ENCODE measurements at places on chromosomes 3 and 15.

- DNase-seq, result no peak
Observed at GRCh38 chr3:68631850-68632545, 300.3 kb downstream of the TAFA4 start.

GRCh38 chr3:61117045-61117898 is 134.0 kb downstream of the FHIT start:
- no peak for DNase-seq

- no peak for DNase-seq
Observed at GRCh38 chr15:53829471-53829870, 70.0 kb upstream of the WDR72 start.

DNA sequence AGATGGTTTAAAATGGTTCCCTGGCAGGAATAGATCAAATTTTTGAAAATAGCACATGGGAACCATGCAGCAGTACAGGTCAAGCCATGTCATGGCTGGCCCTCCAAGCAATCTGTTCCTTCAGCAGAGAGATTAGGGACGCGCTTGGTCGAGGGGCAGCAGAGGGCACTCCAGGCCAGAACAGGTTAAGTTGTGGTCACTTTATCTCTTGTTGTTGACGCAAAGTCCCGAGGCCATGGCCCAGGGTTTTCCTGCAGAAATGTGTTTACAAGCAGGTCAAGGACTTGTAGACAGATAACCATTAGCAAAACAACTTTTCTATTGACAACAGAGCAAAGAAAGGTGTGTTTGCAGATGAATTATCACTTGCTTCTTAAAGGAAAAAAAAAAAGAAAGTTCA is 570.0 kb upstream of the NR2F2 start:
- no peak for DNase-seq

GRCh38 chr3:46423588-46423987 is 16.5 kb downstream of the CCRL2 start:
- no peak for DNase-seq

GRCh38 chr3:60770532-60770931 is 480.7 kb downstream of the FHIT start:
- no peak for DNase-seq

- no peak for DNase-seq
Observed at GRCh38 chr3:178949896-178950295, 121.7 kb downstream of the ZMAT3 start.

DNA sequence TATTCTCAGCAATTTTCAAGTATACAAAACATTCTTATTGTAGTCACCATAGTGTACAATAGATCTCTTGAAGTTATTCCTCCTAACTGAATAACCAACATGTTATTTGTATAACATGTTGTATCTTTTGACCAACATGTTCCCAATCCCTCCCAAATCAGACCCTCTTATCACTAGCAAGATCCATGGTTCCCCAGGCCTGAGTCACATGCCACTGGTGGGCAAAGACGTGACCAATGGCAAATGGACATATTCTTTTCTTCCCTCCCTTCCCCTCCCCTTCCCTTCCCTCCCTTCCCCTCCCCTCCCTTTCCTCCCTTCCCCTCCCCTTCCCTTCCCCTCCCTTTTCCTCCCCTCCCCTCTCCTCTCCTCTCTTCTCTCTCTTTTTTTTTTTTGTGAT is 45.4 kb downstream of the AMOTL2 start:
- DNase-seq, result no peak

- DNase-seq, result no peak
Observed at GRCh38 chr3:14148041-14148985, 23.5 kb downstream of the TMEM43 start.

DNA sequence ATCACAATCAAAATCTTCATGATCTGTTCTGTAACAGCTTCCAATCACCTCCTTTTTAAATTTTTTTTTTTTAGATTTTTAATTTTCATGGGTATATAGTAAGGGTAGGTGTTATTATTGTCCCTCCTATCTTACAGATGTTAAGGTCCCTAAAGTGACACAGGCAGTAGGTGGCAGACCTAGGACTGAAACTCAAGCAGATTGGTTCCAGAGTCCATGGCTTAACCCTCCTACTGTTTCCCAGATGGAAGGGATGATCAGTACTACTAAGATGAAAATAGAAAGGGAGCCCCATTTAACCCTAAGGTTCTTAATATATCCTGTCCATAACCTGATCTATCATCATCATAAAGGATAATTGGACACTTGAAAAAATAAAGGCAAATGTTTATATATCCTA is 57.1 kb downstream of the CHAC1 start:
- DNase-seq, result no peak

GRCh38 chr3:150521463-150521862 is 24.8 kb downstream of the SERP1 start:
- DNase-seq, result no peak

Data from activated T-cell treated with anti-CD3 and anti-CD28 coated beads, Interleukin-2, amount 50 U/mL, for 24 hours (primary cell).